ENCODE measurements at places on chromosomes 12 and 14. TPM values are rescaled to one million over a fixed set of nuclear protein-coding genes. Genes with fewer than 3 reads are reported as not detected.

The LALBA gene
- total RNA-seq, result not detected

The ZNF839 gene
- 15.7 TPM for total RNA-seq

The C12orf42 gene
- total RNA-seq, result 1.0 TPM

The SYCP3 gene
- not detected for total RNA-seq

Data from skeletal muscle tissue (tissue), 5 donors.